ENCODE measurements at places on chromosomes 7 and 10.

DNA sequence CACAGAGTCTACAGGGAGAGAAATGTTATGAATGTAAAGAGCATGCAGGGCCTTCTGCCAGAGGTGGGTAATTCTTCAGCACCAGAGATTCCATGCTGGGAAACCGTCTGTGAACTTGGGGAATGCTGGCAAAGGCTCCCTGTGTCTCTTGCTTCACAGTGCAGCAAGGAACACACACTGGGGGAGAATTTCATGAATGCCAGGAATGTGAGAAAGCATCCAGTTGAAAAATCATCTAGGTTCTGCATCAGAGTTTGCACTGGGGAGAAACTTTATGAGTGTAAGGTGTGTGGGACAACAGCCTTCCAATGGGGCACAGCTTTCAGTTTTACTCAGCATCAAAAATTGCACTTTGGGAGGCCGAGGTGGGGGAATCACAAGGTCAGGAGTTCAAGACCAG, 224.3 kb upstream of the IGFBP3 start:
- DNase-seq, result no peak

GRCh38 chr7:116150588-116150987, 59.8 kb upstream of the TES start:
- DNase-seq, result peak; percentile 38

DNA sequence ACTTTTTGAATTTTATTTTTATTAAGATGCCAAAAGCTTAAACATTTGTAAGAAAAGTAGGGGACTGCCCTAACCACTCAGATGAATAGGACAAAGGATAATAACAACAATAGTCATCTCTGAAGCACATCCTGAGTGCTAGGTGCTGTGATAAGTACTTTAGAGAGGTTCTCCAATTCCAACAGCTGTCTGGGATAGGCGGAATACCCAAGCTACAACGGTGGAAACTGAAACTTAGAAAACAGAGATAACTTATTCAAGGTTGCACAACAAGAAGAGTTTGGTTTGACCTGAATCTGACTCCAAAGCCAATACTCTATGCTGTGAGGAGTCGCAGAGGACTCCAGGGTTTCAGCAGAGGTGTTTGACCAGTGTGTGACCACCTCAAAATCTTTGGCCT, 2.0 kb downstream of the RTKN2 start:
- no peak for DNase-seq

GRCh38 chr10:49081547-49082275, 33.6 kb downstream of the VSTM4 start:
- no peak for DNase-seq

GRCh38 chr7:50264908-50265307, 39.6 kb upstream of the IKZF1 start:
- DNase-seq, result no peak

DNA sequence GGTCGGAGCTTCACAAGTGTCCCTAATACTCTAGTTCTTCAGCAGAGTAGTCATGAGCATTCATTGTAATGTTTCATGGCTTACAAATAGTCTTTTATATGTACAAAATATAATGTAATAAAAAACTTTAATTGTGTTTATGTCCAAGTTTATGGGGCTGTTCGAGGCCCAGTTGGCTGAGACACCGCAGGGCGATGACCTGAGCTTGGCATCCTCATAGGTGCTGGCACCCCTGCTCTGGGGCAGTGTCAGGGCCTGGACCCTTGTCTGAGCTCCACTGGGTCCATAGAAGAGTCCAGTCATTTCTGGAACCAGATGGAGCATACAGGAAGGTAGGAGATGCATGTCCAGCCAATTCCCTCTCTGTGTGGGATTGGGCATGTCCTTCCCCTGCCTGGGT, 12.9 kb upstream of the ZMIZ1 start:
- no peak for DNase-seq

DNA sequence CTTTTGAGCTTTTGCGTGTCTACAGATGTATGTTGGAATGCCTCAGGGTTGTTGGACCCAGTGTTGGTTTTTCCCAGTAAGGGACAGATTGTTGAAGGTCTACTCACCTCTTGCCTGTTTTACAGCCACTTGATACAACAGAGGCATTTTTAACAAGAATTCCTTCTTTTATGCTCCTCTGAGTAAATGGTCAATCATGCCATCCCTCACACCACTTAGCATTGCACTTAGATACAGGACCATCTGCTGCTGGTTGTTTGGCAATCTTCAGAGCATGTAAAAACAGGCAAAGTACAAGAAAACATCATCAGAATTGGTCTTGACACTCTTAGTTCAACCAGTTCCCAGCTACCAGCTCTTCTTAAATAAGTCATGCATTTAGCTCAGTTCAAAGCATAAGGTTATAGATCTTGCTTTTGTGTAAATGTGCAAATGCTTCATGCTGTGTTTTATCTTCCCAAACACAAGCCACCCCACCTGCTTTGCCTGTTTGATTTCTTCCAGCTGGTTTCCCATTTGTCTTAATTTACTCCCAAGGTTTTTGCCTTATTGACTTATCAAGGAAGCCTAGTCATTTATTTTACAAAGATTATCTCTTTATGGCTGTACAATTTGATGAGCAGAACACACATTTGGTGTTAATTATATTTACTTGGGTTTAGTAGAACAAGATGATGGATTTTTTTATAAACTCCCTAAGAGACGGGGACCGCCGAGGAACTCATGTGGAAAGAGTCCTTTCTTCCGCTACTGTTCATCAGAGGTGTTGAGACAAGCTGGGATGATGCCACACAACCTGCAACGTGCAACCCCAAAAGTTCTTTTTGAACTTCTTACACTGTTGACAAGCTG, 136.6 kb downstream of the AHR start:
- no peak for DNase-seq

DNA sequence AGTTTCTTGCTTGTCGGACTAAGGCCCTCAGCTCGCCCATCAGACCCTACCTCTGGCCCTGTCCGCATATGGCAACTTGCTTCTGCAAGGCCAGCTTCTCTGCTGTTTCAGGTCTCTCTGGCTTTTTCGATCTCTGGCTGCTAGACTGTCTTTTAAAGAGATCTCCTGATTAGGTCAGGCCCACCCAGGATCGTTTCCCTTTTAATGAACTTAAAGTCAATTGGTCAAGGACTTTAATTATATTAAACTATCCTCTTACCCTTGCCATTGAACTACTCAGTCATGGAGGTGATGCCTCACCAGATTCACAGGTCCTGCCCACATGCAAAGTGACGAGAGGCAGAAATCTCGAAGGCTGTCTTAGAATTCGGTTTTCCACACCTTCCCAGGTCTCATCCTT, 670.9 kb downstream of the GATA3 start:
- no peak for DNase-seq

- DNase-seq, result no peak
Measured at GRCh38 chr7:46544396-46545008, 623.4 kb upstream of the IGFBP3 start.

- no peak for DNase-seq
Measured at GRCh38 chr7:71243736-71244410, 111.9 kb downstream of the GALNT17 start.

GRCh38 chr7:115124409-115124939, 202.6 kb downstream of the MDFIC start:
- DNase-seq, result no peak

- no peak for DNase-seq
Measured at GRCh38 chr10:114491933-114492332, 87.6 kb upstream of the AFAP1L2 start.

- no peak for DNase-seq
Measured at GRCh38 chr7:106243893-106244292, 40.9 kb downstream of the NAMPT start.

DNA sequence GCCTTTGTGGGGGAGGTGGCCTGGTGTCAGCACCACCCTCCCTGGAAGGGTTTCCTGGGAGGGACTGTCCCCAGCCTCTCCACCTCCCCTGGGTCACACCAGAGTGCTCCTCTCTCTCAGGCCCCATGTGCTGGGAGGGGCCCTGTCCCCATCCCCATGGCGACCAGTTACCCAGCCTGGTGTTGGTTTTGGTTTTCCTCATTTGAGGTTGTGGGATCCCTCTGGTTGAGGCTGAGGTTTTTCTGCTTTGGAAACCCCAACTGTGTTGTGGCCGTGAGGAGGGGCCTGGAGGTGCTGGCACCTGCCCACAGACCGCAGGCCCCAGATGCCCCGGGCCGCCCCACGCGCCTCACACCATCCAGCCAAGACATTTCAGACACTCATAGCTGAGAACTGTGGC, 106.3 kb downstream of the GRK5 start:
- peak; percentile 82 for DNase-seq

GRCh38 chr7:147539685-147540084, 1050.9 kb upstream of the C7orf33 start:
- DNase-seq, result no peak

- no peak for DNase-seq
Measured at GRCh38 chr10:33031815-33032653, 74.0 kb upstream of the ITGB1 start.

- no peak for DNase-seq
Measured at GRCh38 chr10:4283846-4284610, 499.0 kb upstream of the KLF6 start.

GRCh38 chr7:111202321-111202720, 111.4 kb downstream of the LRRN3 start:
- no peak for DNase-seq

- no peak for DNase-seq
Measured at GRCh38 chr7:149776848-149777407, 3.5 kb upstream of the ZNF467 start.

DNA sequence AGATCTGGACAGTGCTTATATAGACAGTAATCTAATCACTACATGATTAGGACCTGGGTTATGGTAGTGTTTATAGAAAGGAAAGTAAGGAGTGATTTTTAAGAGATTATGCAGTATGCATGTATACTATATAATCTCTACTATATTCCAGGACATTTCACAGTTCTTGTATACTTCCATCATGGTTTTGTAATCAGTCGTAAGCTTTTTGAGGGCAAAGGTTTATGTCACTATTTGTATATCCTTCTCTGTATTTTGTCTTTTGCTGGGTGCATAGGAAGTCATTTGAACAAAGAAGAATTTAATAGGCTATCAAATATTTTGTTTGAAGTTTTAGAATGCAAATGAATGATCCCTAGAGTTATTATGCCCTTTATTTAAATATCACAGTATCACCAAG, 39.2 kb downstream of the RSBN1L start:
- DNase-seq, result no peak

DNA sequence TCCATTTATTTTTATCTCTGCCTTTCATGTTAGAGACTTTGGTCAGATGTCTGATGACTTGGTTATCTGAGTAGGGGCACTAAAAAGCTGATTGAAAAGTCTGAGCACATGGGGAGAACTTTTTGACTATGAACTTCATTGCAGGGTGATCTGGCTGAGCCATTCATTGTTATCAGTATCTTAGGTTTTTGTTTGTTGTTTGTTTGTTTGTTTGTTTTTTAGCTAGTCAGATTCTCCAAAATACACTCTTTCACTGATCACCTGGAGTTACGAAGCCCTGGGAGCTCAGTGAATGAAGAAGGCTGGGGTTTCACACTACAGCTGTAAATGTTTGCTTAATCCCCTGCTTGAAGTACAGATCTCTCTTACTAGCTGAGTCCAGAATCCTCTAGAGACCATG, 28.6 kb upstream of the DLG5 start:
- DNase-seq, result no peak

- no peak for DNase-seq
Measured at GRCh38 chr10:129725011-129725410, 239.1 kb downstream of the EBF3 start.

DNA sequence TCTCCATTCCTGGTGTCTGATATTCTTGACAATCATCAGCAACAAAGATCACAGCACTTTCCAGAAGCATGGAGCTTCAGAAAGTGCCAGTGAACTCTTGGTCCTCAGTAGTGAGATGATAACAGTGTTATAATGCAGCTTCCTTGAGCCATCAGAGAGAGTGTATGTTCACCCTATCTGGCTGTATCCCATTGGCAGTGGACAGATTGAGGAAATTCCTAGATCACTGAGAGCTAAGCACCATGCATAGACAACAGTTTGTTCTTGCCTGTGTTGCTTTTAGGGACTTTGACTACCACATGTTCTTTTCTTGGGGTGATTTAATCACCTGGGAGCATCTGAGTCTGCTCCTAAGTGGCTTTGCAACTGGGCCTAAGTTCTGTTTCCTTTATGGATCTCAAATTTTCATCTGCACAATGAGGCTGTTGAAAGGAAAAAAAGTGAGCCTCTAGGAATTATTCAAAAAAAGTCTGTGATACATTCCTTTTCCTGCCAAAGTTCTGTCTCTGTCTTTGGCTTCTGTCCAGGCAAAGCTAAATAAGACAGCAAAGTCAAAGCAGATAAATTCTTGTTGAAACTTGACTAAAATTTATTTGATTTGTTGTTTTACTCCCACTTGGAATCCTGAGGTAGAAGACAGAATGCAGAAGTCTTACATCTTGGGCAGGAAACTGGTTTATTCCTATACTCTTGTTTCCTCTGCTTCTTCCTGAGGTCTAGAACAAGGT, 14.5 kb upstream of the ZNF282 start:
- DNase-seq, result no peak

DNA sequence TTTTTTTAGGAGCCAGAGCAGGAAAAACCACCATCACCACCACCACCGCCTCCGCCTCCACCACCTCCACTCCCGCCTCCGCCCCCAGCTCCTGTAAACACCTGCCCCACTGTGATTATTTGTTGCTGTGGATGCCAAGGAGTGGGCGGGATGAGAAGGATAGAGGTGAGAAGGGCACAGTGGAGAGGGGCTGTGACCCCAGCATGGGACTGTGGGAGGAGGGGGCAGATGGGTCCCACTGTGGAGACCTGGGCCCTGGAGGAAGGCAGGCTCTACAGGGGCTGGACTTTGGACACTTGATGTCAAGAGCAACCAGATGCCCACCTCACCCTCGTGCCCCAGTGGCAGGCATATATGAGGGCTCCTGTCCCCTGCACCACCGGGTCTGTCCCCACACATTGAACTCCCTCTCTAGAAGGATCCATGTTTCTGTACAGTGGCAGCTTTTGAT, 24.7 kb downstream of the ANTXRL start:
- no peak for DNase-seq

- DNase-seq, result no peak
Measured at GRCh38 chr10:131758939-131759301, 141.9 kb upstream of the PPP2R2D start.

- DNase-seq, result no peak
Measured at GRCh38 chr10:35211390-35211789, 84.7 kb downstream of the CREM start.

DNA sequence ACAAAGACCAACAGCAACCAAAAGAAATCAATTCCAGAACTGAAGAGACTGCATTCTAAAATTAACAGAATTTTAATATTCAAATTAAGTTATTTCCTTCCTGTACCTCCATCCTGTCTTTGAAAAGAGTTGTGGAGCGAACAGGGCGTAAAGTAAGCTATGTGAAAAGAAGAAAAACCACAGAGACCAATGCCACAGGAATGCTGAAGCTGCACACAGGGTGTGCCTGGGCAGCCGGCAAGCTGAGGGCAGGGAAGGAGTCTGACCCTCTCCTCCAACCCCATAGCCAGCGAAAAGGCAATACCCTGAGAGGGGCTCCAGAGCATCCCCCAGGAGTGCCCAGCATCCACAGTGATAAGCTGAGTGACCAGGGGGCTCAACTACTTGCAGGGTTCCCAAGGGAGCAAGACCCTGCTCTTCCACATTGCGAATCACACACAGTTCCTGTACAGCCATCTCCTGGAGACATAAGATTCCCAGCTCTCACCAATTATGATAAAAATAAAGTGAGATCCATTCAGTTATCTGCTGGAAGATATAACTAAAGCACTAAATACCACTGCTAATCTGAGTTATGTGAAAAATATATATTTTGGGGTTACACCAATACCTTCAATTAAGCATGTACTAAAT, 93.8 kb downstream of the PARD3 start:
- no peak for DNase-seq

Data from naive B cell (primary cell).